ENCODE measurements at places on chromosomes 5 and 9.

DNA sequence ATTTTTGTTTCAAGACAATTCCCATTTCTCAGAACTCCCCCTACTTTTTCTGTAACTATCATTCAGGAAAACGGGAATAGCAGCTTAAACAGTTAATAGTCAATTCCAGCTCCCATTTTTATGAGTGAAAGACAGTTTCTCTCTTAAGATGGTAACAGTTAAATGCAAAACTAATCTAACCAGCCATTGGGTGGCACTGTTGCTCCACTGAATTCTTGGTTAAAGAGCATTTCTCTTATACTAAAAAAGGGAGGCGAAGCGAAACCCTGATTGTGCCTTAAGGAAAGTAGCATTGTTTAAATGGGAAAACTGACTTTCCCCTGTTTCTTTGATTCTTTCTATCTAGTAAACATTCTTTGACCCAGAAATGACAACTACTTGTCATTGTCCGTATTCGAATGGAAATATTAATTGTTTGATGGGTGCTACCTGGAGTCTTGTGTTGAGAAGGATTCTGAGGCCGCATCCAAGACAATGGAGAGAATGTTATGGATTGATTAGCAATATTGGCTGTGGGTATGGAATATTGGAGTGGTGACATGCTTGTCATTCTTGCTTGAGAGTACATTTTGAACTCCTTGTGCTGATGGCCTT lies 507.8 kb downstream of the MAT2B start:
- DNase-seq: no peak

DNA sequence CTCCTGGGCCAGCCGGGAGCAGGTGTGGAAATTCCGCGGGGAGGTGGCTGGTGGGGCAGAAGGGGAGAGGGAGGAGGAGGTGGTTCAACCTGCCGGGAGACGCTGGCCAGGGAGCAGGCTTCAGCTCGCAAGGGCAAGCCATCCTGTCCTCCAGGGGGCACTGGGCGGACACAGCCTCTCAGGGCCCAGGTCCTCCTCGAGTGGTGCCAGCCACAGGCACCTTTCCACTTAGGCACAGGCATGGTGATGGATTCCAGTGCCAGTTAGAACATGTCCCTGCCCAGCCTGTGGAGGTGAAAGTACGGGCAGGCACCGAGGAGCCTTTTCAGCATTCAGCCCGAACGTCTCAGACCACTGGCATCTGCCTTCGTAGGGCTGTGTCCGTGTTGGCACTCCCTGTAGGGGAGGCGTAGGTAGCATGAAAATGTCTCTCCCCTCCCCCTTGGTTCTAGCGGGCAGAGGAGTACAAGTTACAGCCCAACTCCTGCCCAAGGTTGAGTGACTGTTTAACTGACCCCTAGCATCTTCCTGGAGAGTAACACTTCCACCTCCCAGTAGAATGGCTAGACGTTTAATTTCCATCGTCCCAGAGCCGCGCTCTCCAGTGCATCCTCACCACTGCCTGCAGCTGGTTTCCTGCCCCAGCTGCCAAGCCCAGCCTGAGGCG lies 48.9 kb downstream of the DAB2IP start:
- DNase-seq: no peak

DNA sequence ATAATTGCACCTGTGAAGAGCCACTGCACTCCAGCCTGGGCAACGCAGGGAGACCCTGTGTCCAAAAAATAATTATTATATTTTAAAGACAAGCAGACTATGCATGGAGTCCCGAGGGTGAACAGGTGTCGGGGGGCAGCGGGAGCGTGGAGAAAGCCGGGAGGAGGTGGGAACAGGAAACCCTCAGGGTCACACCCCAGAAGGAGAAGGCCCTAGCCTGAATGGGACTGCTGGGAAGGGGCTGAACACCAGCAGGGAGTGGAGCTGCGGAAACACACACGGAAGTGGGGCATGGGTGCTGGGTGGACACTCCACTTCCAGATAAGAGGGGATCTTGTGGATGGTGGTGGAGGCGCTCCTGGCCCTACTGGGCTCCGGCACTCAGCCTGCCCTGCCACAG lies 12.8 kb downstream of the SURF6 start:
- no peak for DNase-seq

- DNase-seq: no peak
Observed at GRCh38 chr9:135343837-135344522, 135.6 kb upstream of the PPP1R26 start.

Data from stimulated activated CD8-positive, alpha-beta memory T cell treated with anti-CD3 and anti-CD28 coated beads, Interleukin-2, amount 100 ng/mL, for 1 hour (primary cell).